ENCODE measurements at places on chromosomes 2 and 18. TPM values are rescaled to one million over a fixed set of nuclear protein-coding genes. Genes with fewer than 3 reads are reported as not detected.

DNA sequence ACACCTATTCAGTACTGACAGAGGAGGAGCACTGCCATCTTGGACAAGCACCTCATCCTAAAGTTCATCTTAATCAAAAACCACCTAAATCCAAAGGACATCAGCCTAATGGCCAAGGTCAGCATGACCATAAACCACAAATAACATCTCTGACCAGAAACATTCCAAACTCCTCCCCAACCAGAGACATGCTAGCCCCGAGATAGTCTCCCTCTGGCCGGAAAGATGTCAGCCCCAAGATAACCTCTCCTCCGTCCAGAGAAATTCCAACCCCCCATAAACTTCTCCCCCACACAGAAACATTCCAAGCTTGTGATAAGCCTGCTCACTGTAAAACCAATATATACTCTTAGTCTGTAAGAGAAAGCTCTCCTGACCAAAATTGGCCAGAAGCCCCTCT, 260.6 kb downstream of the CLIP4 start:
- DNase-seq, result no peak

The ALMS1 gene
- 8.7 TPM for total RNA-seq

DNA sequence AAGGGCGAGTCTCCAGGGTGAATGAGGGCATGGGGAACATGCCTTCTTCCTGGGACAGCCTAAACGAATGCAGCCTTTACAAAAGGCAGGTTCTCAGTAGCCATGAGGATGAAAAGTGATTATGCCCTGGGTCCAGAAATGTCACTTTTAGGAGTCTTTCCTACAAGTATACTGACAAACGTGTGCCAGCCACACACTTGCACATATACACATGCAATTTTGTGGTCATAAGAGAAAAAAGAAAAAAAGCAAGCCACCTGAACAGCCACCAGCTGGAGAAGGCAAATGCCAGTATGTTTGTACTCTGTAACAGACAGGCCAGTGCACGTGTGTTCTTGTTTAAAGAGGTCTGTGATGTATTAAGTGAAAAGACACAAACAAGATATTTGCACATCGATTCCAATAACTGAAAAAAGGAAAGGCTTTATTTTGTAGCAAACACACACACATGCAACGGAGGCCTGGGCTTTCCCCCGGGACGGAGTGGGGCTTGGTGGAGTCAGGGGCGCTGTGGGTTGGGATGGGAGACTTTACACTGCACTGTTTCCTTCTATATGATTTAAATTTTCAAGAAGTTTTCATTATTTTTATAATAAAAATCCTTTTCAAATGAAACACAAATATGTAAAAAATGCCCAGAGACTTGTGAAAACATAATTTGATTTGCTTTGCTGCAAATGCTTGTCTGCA, 108.4 kb downstream of the FAM210A start:
- no peak for DNase-seq

- no peak for DNase-seq
Observed at GRCh38 chr2:145055651-145056050, 535.7 kb upstream of the ZEB2 start.

The FBXO15 gene
- 1.3 TPM for total RNA-seq

The FIGN gene
- total RNA-seq, result 2.6 TPM

- DNase-seq, result peak; percentile 42
Observed at GRCh38 chr18:741931-742512, 29.6 kb upstream of the ENOSF1 start.

DNA sequence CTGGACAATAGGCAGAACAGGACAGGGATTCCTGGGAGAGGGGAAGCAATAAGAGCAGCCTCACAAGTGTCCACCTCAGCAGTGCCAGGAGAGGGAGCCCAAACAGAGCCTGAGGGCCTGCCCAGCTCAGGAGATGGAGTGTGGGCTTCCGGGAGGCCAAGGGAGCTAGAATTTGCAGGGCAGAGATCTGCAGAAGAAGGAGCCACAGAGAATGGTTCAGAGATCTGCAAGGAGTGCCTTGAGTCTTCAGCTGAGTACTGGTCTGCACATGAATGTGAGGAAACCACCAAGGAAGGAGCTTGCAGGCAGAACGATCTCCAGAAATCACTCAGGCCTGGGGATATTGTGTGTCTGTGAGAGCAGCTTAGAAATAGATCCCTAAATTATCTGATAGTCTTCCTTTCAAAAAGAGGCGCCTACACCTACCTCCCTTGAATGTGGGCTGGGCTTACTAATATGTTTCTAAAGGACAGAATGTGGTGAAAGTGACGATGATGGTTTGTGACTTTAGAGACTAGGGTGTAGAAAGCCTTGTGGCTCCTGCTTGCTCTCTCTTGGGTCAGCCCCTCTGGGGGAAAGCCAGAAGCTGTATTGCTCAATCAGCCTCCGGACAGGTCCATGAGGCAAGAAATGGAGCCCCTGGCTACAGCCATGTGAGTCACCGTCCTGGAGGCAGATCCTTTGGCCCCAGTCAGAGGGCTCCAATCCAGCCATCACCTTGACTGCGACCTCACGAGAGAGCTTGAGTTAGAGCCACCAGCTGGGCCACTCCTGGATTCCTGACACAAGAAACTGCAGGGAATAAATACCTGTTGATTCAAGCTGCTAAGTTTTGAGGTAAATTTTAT, 7.6 kb upstream of the LPIN1 start:
- DNase-seq, result peak; percentile 78

DNA sequence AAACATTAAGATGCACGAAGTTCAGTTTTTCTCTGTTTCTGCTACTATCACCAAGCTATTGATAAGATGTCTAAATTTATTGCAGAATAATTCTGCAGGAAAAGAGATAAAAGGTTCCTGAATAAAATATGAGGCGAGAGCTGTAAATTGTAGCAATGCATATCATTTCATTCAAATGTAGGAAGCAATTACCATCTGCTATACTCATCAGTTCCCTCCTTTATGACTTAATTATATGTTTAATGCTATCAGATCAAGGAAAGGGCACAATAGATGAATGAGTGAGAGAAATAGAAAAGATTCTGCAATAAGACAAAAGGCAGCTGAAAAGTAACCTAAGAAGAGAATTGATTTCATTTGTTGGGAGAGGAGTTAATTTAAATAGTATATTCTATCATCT, 108.2 kb upstream of the GALNT5 start:
- no peak for DNase-seq

DNA sequence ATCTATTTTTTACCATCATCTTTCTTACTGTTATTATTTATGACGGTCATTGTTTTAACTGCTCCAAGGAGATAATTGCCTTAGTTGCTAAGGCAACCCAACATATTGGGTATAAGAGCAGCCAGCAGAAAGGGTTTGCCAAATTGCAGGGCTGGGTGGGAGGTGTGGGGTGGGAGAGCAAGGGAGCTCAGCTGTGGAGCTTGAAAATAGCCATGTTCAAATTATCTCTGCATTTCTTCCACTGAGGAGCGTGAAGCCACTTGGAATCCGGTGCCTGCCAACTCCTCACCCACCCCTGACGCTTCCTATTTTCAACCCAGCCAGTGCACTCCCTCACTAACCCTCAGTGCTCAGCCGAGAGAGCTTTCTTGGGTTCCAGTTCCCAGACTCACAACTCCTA, 60.8 kb downstream of the SETBP1 start:
- DNase-seq, result no peak

The DAPL1 gene
- not detected for total RNA-seq

GRCh38 chr18:74840492-74841167, 243.0 kb downstream of the ZNF407 start:
- peak; percentile 73 for DNase-seq

The DTNB gene
- total RNA-seq, result 6.1 TPM

DNA sequence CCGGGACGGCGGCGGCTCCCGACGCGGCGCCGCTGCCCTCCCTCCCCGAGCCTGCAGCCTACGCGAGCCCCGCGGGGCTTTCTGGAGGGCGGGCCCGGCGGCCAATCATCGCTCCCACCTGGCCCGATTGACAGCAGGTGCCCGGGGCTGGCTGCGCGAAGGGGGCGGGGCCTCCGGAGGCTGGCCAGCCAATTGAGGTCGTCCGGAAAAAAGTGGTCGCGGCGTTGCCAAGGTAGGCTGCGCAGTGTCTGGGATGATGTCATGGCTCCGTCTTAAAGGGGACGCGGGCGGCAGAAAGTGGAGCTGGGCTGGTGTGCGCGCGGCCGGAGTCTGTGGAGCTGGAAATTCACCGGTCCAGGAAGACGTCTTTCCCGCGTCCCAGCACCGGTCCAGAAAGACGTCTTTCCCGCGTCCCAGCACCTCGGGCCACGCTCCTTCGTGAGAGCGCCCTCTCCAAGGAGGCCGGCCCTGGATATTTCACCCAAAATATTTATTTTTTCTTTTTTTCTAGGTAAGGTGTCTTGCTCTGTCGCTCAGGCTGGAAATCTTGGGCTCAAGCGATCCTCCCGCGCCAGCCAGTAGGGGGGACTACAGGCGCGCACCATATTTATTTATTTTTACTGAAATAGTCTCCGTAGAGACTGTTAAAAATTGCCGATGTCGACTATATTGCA, at the start of gene ACTR1B:
Gene ACTR1B (minus strand): TSS at position 83 of the 674 bp plus-strand sequence. CDS start 154 bp downstream, outside the sequence.
- peak; percentile 97 for DNase-seq

DNA sequence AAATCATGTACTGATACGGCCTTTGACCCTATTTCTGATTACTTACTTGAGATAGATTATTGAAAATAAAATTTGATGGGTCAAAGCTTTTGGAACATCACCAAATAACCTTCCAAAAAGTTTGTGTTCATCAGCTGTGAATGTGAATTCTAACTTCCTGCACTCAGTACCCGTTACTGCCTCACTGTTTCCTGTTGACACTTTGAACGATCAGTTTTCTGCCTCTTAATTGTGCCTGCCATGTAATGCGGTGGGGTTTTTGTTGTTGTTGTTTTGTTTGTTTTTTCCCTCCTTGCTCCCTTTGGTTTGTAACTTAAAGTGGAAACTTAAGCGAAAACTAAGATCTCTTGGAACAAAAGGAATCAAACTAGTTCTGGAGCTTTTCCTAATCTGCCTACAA, 18.9 kb downstream of the ATG16L1 start:
- no peak for DNase-seq

GRCh38 chr18:26548415-26549262, at the start of gene KCTD1:
KCTD1 (minus strand) TSS chr18:26548553; CDS start chr18:26548536, 17 bp downstream.
- peak; percentile 82 for DNase-seq

DNA sequence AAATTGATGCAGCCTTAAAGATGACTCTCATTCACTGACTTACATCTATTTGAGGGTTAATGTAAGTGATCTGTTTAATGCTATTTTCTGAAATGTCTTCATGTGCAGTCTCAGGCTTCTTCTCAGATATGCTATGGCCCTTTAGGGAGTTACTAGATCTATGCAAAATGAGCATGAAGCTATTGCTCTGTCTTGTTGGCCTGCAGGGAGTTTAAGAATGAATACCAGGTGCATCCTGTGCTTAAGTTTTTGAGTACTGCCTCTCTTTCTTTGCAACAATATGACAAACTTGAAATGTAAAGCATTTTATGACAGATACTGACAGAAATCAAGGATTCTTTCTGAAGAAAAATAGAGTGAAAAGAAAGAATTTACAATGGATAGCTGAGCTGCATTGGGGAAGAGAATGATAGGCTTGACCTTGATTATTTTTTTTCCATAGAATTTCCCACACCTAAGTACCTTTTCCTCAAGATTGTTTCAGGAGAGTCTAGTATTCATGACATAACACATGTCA, 1058.3 kb upstream of the TMEFF2 start:
- DNase-seq, result no peak

DNA sequence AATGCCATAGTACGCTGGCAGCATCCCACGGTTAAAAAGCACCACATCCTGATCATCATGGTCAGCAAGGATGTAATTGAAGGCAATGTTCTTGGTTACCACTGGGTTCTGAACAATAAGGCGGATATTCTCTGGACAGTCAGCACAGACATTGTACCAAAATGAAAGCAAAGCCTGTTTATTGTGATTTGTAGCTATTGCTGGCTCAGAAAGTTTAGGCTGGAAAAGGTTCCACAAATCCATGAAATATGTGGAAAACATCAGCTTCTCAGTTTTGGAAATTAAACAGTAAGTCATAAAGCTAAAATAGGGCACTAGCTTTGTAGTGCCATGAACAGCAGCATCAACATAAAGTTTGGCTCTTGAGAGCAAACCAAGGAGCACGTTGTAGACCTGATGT, 52.2 kb downstream of the C2orf74 start:
- DNase-seq, result no peak

The SLC4A3 gene
- 12.3 TPM for total RNA-seq

The CAVIN2 gene
- total RNA-seq, result 15.2 TPM

DNA sequence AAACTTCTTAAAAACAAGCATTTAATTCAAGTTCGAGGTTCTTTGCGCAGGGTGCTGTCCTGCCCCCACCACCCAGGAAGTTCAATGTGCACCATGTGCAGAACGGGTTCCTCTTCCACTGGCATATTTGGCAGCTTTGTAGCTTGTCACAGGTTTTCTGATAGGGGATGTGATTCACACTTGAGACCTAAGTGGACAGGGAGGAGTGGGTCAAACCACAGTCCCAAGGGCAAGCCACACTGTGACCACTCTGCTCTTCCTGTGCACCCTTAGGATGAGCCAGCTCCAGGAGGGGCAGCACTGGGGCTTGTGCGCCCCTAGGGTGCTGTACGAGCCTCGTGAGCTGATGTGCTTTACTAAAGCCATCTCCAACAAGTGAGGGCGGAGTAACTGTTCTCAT, 82.5 kb downstream of the TGFA start:
- DNase-seq, result no peak

The CNTNAP5 gene
- not detected for total RNA-seq

The ASIC4 gene
- not detected for total RNA-seq

GRCh38 chr2:196407675-196408264, 231.7 kb upstream of the CCDC150 start:
- no peak for DNase-seq

DNA sequence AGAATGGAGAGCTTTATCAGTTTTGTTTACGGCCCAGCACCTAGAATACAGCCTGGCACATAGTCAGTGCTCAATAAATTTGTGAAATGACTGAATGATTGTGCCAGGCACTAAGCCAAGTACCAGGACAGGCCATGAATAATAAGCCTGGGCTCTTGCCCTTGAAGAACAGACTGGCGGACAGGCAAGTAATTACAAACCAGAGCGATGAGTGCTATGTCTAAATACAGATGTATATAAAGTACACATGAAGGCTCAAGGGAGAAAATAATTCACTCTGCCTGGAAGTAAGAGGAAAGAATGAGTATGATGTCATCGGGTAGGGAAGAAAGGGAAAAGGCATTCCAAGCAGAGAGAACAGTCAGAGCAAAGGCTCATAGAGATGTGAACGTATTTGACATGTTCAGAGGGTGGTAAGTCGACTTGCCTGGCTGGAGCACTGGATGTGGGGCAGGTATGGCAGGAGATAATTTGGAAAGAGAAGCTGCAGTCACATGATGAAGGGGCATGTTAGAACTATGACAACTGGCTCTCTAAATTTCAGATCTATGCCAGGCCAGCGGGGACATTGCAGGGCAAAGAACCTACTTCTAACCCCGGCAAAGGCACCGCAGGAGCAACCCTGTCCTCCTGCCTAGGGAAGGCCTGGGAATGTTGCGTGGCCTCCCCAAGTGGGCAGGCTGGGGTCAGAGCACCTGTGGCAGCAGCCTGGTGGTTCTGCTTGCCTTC, 119.1 kb upstream of the STPG4 start:
- DNase-seq, result peak; percentile 86

DNA sequence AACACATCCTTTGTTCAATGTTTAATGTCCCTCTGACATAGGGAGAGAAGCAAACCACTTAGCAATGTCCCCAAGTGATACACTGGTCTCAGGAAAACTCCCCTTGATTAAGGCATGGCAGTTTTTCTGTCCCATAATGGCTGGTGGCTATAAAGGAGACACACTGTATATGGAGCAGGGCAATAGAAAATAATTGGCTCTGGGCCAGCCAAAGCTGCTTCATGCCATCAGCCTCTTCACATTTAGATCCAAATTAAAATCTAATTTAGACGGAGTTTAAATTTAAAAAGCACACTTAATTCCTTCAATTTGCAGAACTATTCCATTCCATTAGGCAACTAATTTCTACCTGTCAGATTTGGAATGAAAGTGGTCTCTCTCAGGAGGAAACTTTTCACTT, 638.1 kb downstream of the DSC3 start:
- DNase-seq, result no peak

- no peak for DNase-seq
Observed at GRCh38 chr2:142241016-142241415, 110.2 kb upstream of the LRP1B start.

The RNASEH1 gene
- 35.2 TPM for total RNA-seq

Measured in HFFc6 (cell line).